ENCODE measurements at places on chromosomes 2 and 18. TPM values are rescaled to one million over a fixed set of nuclear protein-coding genes. Genes with fewer than 3 reads are reported as not detected.

DNA sequence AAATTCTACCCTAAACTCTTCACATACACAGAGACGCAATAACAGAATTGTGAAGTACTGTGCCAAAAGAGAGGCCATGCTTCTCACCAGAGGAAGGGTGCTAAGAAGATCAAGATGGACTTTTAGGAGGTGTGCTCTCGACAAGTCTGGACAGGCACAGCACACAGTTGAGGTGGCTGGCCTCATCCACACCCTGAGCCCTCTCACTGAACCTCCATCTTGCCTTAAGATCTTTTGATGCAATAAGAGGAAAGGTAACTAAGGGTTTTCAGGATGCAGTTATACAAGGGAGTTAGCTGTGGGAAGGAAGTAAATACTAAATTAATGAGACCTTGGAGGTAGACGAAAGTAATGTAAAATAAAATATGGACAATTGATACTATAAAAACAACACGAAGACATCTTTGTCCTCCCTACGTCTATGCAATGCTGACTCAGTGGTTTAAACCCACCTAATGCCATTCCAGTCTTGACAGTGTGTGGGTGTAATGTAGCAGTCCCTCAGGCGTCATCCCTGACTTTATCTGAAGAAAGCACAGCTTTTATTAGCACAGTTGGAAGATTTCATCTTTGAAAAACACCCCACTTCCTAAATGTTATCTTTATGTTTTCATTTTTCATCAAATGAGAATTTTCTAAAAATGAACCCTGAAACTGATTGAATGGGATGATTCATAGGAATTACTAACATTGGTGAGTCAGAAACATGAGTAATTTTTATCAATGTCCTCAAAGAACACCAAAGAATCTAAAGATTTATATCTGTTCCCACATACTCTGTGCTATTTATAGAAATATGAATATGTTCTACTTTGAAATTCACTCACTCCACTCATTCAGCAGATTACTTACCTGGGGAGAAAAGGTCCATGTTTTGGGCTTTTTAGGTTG lies 34.0 kb upstream of the MALL start:
- no peak for DNase-seq
- no peak overlapping the region for H3K27ac ChIP-seq
- no peaks in the 10 kb centered on the region for H3K4me1 ChIP-seq

DNA sequence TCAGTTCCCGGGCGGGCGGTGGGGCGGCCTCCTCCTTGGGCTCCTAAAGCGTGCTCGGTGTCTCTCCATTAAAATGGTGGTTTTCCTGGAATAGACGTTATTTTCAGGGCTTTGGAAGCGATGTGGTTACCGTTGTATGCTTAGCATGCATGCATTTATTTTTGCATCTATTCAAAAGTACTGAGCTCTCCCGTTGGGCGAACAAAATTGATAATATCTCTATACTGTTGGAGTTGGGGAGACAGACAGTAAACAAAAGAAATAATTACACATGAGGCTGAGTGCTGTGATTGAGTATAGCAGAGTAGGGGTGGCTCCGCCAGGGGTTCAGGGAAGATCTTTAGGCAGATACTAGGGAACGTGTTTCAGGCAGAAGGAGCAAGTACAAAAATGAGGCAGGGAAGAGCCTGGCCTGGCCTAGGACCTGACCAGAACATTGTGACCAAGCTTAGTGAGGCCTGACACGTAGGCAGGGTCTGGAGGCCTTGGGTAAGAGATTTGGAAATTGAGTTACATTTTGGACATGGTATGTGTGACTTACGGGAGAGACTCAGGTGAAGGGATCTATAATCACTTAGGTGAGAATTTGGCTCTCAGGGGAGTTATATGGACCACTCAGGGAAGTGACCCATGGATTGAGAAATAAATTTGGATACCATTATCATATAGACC lies 674 bp downstream of the NCAPH start:
- H3K27me3 ChIP-seq = no peaks in the 10 kb centered on the region
- H3K4me3 ChIP-seq = peak overlapping the region; percentile 78
- DNase-seq = no peak
- peaks cover 9% of the 10 kb centered on the region for H3K4me1 ChIP-seq
- H3K36me3 ChIP-seq = no peaks in the 10 kb centered on the region

DNA sequence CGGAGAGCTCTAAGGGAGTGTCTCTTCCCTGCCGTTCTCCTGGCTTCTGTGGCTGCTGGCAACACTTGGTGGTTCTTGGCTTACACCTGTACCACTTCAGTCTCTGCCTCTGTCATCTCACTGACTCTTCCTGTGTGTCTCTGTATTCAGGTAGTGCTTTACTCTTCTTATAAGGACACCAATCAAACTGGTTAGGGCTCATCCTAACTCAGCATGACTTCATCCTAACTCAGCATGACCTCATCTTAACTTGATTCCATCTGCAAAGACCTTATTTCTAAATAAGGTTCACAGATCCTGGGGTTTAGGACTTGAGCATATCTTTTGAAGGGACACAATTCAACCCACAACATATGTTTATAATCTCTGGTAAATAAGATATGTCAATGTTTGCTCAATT lies 51.6 kb upstream of the DSEL start:
- H3K27ac ChIP-seq = no peak overlapping the region
- H3K27me3 ChIP-seq = peaks cover 2% of the 10 kb centered on the region
- H3K4me1 ChIP-seq = no peaks in the 10 kb centered on the region
- no peak for DNase-seq
- H3K4me3 ChIP-seq = no peak overlapping the region

CRYBA2 gene
- polyA plus RNA-seq = not detected

DNA sequence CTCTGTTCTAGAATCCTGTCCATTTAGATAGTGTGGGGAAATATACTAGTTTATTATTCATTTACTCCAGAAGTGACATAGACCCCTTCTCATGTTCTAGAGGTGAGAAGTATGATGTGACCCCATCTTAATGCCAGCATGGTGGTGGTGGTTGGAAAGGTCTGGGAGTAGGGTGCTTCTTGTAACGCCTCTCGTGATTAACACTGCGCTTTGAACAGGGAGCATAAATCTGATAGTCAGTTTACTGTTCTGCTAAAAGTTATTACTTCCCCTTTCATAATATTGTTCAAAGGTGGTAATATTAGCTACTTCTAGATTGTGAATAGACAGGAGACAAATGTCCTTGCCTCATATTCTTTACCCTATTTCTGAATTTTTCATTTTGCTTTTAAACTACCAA lies 35.6 kb downstream of the EHBP1 start:
- no peaks in the 10 kb centered on the region for H3K27me3 ChIP-seq
- no peak overlapping the region for H3K4me3 ChIP-seq
- H3K27ac ChIP-seq = no peak overlapping the region

LYG1 gene
- not detected for polyA plus RNA-seq

Measured in naive thymus-derived CD8-positive, alpha-beta T cell (primary cell).